PC-9 (cell line): ENCODE measurements at places on chromosomes 1 and 21.
A peak's percentile ranks its signal among the peaks of the same experiment; 100 is the strongest.

GRCh38 chr1:175599212-175599705 is 144.1 kb downstream of the TNR start:
- no peak overlapping the region for H3K27ac ChIP-seq
- peaks cover 22% of the 10 kb centered on the region for H3K27me3 ChIP-seq
- DNase-seq: no peak
- no peak overlapping the region for H3K4me3 ChIP-seq
- no peaks in the 10 kb centered on the region for H3K4me1 ChIP-seq
- no peaks in the 10 kb centered on the region for H3K36me3 ChIP-seq

DNA sequence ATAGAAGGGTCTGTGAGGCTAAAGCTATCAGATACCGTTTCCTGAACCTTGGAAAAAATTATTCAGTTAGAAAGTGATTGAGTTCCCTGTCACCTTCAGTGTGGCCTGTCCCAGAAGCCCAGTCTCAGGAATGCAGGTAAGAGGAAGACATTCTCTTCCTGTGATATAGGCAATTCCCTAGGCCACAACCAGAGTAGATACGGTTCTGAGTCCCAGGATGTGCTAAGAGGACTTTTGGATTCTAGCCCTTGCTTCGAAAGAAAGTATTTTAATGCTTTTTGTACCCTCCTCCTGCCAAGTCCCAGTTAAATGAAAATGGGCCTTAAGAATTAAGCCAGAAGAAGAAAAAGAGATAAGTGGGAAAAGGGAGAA is 313.5 kb upstream of the PLXNA2 start:
- no peak overlapping the region for H3K27ac ChIP-seq
- no peaks in the 10 kb centered on the region for H3K36me3 ChIP-seq
- H3K4me1 ChIP-seq: no peaks in the 10 kb centered on the region
- H3K4me3 ChIP-seq: no peak overlapping the region

GRCh38 chr1:42046761-42047507 is 106.3 kb upstream of the GUCA2B start:
- no peak overlapping the region for H3K27ac ChIP-seq
- no peaks in the 10 kb centered on the region for H3K27me3 ChIP-seq
- no peaks in the 10 kb centered on the region for H3K36me3 ChIP-seq
- no peak overlapping the region for H3K4me3 ChIP-seq

DNA sequence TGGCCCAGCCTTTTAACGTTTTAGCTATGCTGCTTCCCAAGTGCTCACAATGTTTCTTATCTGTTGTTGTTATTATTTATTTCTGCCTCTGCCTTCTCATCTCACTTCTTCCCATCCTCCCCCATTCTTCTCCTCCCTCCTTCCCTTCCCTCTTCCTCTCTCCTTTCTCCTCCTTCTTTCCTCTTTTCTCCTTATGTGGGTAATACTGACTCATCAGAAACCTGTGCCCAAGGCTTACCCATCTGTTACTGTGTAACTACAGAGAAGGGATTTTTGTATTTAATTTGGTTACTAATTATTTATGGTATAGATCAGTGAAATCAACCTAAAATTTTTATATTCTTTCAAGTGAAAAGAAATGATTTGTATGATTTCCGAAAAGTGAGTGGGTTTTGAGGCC is 120.3 kb downstream of the KCNK2 start:
- no peaks in the 10 kb centered on the region for H3K36me3 ChIP-seq
- DNase-seq: no peak
- no peak overlapping the region for H3K27ac ChIP-seq
- H3K27me3 ChIP-seq: no peaks in the 10 kb centered on the region
- H3K4me3 ChIP-seq: no peak overlapping the region
- H3K4me1 ChIP-seq: no peaks in the 10 kb centered on the region

DNA sequence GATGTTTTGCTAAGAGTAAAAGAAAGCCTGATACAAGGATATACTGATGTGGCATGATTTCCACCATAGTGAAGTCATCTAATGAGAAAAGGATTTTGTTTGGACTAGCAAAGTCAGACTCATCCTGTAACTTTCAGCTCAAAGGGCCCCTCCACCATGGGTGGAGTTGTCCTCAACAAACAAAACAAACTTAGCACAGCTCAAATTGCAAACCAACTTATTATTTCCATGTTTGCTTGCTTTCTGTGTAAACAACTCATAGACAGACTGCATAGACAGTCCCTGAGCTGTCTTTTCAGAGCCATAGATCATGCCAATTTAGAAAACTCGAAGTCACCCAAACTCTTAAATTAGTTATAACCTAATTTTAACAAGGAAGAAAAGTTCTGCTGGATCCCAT is 69.4 kb upstream of the VAV3 start:
- no peak overlapping the region for H3K27ac ChIP-seq
- peak; percentile 62 for DNase-seq
- H3K36me3 ChIP-seq: no peaks in the 10 kb centered on the region
- no peak overlapping the region for H3K4me3 ChIP-seq
